ENCODE measurements at places on chromosomes 4 and X.

DNA sequence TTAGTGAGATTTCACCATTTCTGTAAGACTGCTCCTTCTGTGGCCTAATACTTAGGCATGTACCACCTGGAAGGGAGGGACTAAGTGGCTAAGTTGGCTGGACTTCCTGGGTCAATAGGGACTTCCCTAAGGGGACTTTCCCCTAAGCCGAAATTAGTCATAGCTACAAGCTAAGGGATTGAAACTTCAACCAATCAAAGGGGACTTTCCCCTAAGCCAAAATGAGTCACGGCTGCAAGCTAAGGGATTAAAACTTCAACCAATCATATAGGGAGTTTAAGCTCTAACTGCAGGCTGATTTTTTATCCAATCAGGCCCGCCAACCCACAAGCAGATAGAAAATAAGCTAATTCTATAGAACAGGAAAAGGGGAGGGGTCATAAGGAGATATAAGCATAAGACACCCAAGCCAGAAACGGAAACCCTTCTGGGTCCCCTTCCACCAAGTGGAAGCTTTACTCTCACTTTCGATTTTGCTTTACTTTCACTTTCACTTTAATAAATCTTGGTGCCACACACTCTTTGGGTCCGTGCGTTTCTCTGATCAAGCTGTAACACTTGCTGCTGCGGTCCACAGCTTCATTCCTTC is 382.8 kb downstream of the KLHL4 start:
- DNase-seq: no peak

DNA sequence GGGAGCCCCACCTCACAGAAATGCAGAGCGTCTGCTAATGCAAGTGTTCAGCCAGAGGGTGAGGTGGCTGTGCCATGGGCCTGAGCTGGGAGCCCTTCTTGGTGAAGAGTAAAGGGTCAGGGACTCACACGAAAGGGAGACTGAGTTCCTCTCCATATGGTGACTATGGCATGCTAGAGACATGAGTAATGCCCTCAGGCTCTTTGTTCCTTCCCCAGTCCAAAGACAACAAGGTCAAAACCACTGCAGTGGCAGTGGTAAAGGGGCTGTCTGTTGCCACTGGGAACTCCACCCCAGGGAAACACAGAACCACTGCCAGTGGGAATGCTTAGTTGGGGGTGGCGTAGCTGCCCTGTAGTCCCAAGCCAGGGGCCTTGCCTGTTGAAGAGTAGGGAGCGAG is 22.4 kb downstream of the RAB40AL start:
- no peak for DNase-seq

- DNase-seq: no peak
Observed at GRCh38 chr4:31620476-31620875, 900.3 kb downstream of the PCDH7 start.

- no peak for DNase-seq
Observed at GRCh38 chr4:61860376-61860775, 660.2 kb downstream of the ADGRL3 start.

DNA sequence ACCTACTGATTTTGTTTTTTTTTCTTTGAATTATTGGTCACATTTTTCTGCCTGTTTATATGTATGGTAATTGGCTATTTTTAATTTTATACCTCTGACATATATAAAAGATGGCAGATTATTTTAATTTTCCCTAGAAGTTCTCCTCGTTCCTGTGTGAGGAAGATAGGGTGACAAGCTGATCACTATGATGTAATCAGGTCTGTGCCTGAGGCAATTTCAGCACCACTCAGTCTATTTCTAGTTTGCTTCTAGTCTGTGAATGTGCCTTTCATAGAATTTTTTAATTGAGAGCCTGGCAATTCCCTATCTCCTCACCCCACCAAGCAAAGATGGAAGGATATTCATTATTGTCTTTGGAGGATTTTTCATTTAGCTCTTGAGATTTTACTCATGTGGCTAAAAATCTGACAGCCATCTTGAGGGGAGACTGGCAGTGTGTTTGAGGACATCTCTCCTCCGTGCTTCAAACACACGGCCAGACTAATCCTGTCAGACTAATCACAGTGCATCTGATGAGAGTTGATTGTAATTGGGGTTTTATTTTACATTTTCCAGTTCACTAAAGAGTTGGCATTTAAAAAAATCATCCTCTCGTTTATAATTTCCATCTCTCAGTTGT is 500.3 kb downstream of the TRIML1 start:
- DNase-seq: no peak

DNA sequence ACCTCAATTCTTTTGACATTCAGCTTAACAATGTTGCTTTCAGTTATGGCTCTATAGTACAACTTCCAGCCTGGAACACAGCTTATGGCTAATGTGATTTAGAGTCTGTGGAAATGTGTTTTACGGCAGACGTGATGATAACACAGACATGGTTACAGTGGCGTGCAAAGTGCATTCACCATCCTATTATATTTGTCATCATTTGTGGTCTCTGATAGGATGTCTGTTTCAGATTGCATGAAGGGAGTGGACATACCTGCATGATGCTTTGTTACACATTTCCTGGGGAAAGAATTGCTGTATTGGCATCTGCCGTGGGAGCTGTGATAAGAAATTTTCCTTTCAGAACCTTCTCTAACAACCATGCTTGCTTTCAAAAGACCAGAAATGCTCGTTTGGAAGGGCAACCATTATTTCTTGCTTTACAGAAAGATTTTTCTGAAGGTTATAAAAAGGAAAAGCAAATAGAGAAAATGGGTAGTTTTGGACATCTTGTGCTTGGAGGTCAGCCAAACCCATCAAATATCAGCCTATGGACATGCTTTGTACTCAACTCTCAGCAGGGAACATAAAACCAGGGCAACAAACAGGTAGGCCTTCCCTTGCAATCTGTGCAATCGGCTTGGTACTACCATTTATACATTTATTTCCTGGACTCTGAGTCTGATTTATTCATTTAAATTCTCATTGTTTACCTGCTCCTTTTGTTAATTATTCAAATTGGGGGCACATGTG is 273.9 kb downstream of the TLL1 start:
- no peak for DNase-seq

GRCh38 chr4:98612318-98613250 is 45.8 kb downstream of the TSPAN5 start:
- no peak for DNase-seq

- no peak for DNase-seq
Observed at GRCh38 chr4:108109997-108110416, 58.7 kb downstream of the LEF1 start.

DNA sequence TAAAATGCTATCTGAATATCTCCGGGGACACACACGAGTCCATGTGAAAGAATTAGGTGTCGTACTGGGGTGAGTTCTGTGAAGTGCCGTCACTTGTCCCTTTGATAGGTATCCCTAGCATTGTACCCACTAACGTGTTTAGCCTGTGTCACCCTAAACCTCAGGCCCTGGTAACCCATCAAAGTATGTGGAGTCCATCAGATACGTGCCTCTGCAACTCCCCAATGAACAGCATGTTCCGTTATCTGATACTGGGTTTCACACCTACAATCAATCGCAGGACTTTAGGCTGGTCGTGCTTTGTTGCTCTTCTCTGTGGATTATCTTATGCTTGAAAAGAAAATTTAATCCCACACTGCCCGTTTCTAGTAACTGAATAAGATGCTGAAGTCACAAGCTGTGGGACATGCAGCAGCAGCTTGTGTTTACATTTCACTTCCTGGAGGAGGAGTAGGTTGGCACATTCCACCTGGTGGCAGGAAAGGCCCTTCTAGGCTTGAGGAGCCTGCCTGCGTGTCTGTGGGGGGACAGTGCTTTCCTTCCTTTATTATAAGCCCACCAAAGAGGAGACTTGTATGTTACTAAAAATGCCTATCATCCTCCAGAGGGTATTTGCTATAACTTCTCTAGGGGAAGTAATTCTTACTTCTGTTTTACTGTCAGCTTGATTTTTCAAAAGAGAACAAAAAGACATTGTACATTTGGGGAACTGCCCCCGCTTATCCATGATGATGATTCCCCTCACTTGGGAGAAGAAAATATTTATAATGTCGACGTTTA is 127.2 kb downstream of the FNIP2 start:
- DNase-seq: no peak

DNA sequence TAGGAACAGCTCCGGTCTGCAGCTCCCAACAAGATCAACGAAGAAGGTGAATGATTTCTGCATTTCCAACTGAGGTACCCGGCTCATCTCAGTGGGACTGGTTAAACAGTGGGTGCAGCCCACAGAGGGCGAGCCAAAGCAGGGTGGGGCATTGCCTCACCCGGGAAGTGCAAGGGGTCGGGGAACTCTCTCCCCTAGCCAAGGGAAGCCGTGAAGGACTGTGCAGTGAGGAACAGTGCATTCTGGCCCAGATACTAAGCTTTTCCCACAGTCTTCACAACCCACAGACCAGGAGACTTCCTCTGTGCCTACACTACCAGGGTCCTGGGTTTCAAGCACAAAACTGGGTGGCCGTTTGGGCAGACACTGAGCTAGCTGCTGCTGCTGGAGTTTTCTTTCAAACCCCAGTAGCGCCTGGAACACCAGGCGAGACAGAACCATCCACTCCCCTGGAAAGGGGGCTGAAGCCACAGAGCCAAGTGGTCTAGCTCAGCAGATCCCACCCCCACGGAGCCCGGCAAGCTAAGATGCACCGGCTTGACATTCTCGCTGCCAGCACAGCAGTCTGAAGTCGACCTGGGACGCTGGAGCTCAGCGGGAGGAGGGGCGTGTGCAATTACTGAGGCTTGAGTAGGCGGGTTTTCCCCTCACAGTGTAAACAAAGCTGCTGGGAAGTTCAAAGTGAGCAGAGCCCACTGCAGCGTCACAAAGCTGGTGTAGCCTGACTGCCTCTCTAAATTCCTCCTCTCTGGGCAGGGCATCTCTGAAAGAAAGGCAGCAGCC is 84.6 kb downstream of the THOC2 start:
- no peak for DNase-seq

GRCh38 chr4:52676536-52676935 is 17.4 kb upstream of the USP46 start:
- no peak for DNase-seq

GRCh38 chr4:71453531-71453930 is 114.7 kb downstream of the SLC4A4 start:
- DNase-seq: no peak

Data from coronary artery (tissue), 2 donors.